NCI-H774 (cell line): ENCODE measurements at places on chromosomes 16 and 17.

DNA sequence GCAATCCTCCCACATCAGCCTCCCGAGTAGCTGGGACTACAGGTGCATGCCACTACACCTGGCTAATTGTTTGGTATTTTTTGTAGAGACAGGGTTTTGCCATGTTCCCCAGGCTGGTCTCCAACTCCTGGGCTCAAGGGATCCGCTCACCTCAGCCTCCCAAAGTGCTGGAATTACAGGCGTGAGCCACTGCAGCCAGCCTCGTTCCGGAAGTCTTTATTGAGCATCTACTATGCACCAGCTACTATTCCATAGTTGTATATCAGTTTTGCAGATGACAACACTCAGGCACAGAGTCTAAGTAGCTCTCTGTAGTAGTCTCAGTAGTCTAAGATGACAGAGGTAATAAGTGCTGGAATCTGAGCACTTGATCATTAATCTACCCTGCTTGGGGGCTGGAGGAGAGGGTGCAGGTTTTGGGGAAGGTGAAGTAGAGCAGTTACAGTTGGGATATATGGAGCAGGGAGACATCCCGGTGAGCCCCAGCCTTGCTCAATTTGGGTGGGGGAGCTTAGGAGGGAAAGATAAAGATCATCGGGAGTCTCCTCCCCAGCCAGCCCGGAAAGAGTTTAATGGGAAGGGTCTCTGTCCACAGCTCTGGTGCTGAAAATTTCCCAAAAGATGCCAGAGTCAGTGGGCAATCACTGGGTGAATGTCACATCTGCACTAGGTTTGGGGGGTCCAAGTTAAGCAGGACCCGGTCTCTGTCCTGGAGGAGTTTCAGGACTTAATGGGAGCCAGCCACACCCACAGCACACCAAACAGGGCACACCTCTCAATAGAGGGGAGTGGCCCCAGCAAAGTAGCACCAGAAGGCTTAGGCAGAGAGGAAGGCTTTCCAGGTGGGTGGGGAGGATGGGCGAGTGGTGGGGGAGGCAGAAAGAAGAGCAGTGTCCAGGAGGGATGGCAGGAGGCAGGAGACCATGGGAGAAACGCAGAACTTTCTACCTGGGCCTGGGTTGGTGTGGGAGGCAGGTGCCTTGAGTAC is 1.7 kb downstream of the OTOP3 start:
- DNase-seq: no peak

DNA sequence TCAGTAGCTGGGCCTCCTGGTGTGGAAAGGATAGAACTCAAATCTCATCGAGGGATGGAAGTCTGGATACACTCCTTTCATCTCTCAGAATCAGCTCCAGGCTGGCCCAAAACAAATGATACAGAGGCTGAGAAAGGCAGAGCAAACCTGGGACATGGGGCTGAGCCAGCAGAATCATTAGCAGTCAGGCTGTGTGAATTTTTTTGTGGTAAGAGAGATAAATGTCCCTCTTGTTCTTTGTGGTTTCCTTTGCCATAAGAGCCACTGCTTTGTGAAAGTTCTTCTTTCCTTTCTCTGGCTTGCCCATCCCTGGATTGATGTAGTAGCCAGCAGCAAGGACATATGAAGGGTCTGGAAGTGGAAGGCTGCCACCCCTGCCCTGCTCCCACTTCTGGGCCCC is 146.2 kb downstream of the CDH13 start:
- DNase-seq: no peak

- no peak for DNase-seq
Observed at GRCh38 chr17:80611816-80612215, 67.2 kb downstream of the RPTOR start.

DNA sequence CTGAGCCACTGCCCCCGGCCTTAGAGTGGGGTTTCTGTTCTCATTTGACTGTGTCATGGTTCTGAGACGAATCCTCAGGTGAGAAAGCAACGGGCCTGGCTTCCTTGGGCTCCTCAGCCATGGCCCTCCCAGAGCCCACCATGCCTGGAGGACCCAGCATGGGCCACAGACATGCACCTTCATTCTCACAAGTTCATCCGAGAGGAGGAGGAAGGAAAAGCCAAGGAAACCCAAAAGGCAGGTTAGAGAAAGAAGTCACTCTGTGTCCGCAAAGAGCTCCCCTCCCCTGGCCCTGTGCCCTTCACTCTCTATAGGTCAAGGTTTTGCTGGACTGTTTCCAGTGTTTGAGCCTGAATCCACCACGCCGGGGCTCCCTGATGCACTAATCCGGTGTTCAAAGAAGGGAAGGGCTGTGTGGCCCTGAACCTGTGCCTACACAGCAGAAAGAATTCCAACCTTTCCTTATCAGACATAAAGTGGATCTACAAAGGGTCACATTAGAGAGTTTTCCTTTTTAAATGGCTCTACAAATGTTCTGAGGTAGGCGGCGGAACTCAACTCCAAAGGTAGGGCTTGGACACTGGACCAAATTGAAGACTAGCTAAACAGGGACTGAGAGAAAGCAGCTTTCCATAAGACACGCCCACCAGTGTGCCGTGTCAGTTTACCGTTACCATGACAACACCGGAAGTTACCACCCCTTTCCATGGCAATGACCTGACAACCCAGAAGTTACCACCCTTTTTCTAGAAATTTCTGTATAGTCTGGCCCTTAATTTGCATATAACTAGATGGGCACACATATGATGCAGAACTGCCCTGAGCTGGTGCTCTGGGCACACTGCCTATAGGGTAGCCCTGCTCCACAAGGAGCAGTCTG is 15.9 kb upstream of the PECAM1 start:
- DNase-seq: no peak

GRCh38 chr16:35148748-35149147 is 1689.3 kb downstream of the TP53TG3F start:
- DNase-seq: no peak

DNA sequence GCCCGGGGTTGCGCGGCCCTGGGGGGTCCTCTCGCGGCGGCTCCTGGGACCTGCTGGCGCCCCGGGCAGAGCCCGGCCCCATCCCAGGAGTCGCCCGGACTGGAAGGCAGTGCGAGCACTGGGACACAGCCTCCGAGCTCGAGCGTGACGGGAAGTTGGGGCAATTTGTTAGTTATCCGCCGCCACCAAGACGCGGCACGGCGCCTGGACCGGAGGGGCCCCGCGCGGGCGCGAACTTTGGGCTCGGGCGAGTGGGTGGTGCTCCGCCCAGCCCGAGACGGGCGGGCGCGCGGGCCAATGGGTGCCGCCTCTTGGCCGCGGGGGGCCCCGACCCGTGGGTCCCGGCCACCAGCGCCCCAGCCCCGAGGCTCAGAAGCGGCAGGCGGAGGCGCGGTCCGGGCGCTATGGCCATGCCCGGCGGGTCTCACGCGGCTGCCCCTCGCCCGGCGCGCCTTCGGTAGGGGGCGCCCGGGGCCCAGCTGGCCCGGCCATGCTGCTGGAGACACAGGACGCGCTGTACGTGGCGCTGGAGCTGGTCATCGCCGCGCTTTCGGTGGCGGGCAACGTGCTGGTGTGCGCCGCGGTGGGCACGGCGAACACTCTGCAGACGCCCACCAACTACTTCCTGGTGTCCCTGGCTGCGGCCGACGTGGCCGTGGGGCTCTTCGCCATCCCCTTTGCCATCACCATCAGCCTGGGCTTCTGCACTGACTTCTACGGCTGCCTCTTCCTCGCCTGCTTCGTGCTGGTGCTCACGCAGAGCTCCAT is at the start of gene ADORA2B:
Gene ADORA2B (plus strand): TSS at position 372 of the 768 bp plus-strand sequence. CDS start 119 bp downstream, at position 491.
- peak; percentile 1 for DNase-seq

DNA sequence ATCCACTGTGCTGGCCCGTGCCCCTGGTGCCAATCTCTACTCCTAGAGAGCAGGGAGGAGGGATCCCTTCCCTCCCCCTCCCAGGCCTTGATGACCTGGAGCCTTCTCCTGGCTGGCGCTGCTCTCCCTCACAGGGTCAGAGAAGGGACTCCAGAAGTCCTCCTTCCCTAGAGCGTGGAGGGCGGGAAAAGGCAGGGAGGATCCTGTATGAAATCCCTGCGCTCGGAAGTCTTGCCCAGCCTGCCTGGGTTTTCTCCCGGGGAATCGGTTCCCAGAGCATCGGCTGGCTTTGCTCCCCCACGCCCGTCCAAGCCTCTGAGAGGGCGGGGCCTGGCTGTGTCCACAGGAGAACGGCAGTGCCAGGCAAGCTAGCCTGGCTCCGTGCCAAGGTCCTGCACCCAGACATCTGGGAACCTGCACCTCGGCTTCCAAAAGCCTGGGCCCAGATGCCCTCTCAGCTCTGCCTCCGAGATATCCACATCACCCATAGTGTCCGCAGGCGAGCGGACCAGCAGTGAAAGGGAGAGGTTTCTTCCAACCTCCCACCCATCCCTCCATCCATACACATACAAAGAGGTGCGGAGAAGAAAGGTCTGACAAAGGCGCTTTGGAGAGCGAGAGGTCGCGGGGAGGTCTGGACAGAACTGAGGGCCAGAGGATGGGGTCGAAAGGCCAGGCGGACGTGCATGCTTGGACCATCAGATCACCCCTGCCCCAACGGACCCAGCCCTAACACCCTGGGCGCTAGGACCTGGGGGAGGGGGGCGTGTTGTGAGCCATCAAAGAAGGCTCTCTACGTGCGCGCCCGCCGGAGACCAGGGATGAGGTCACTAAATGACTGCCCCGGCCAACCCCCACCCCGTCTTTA is 1.1 kb downstream of the MPP2 start:
- peak; percentile 34 for DNase-seq

GRCh38 chr17:11589716-11590115 is 8.6 kb upstream of the DNAH9 start:
- DNase-seq: no peak

DNA sequence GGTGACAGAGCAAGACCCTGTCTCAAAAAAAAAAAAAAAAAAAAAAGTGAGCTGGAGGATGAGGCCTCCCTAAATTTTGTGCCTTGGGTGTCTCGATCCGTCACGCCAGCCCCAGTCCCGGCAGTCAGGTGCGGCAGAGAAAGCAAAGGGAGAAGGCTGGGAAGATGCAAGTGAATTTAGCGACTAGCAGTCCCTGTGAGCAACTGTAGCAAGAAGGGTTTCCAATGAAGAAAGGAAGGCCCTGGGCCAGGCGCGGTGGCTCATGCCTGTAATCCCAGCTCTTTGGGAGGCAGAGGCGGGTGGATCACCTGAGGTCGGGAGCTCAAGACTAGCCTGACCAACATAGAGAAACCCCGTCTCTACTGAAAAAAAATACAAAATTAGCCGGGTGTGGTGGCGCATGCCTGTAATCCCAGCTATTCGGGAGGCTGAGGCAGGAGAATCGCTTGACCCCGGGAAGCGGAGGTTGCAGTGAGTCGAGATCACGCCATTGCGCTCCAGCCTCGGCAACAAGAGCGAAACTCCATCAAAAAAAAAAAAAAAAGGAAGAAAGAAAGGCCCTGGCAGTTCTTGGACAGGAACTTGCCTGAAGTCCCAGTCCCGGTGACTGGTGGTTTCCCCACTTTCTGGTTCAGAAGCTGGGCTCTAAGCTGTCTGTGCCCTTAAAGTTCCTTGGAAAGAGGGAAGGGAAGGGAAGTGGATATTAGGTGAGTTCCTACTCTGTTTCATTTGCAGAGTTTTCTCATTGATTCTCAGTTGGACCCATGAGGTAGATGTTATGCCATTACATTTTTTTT is 1.8 kb upstream of the QPRT start:
- DNase-seq: no peak

GRCh38 chr17:40180694-40181093 is 3.4 kb downstream of the RAPGEFL1 start:
- DNase-seq: no peak

GRCh38 chr17:79959042-79959441 is 76.6 kb downstream of the TBC1D16 start:
- no peak for DNase-seq

GRCh38 chr16:85521552-85522307 is 91.4 kb upstream of the GSE1 start:
- DNase-seq: no peak

DNA sequence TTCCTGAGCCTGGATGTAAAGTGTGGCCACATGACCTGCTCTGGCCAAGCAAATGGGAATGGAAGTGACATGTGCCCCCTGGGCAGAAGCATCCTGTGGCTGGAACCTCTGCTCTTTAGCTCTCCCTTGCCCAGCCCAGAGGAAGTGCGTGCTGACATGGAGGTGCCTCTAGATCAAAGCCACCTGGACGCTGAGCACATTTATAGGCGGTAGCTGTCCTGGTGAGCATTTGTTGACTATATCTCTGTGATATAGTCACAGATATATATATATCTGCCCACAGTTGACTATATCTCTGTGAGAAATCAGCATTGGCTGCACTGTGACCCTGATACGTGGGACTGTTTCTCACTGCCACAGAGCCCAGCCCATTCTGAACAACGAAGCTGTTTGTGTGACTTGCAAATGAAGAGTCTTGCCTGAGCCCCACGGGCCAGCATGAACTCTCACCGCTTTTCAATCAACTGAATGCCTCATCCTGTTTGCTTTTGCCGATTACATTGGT is 118.8 kb downstream of the C16orf95 start:
- no peak for DNase-seq

GRCh38 chr17:58960068-58960467 is 146.6 kb downstream of the TRIM37 start:
- DNase-seq: no peak

DNA sequence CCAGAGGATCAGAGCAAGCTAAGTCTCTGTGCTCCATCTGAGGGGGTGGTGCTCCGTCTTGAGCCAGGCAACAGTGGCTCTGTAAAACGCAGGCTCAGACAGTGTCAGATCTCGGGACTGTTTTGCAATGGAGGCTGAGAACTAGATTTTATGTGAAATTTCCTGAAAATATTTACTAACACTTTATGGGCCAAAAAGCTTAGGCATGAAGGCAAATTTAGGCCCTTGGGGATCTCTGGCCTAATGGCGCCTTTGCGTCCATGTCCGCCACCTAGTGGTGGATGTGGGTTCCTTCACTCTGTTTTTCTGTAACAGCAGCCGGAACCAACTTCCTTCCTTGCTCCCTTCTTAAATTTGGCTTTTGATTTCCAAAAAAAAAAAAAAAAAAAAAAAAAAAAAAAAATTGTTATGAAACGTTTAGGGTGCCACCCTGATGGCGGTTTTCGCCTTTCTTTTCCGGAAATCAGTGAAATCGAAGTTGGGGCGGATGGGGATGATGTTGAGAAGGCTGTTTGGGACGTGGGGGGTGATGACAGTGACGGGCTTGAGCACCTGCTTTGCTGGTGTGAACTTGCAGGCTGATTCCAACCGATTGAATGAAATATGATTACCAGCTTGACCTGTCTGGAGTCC is 14.0 kb upstream of the ELAC2 start:
- no peak for DNase-seq

- DNase-seq: no peak
Observed at GRCh38 chr16:56414366-56414765, 11.0 kb downstream of the AMFR start.
